ENCODE measurements at places on chromosomes 4 and X. TPM values are rescaled to one million over a fixed set of nuclear protein-coding genes. Genes with fewer than 3 reads are reported as not detected.
A peak's percentile ranks its signal among the peaks of the same experiment; 100 is the strongest.

TLR3 gene
- polyA plus RNA-seq: 0.66 TPM

DNA sequence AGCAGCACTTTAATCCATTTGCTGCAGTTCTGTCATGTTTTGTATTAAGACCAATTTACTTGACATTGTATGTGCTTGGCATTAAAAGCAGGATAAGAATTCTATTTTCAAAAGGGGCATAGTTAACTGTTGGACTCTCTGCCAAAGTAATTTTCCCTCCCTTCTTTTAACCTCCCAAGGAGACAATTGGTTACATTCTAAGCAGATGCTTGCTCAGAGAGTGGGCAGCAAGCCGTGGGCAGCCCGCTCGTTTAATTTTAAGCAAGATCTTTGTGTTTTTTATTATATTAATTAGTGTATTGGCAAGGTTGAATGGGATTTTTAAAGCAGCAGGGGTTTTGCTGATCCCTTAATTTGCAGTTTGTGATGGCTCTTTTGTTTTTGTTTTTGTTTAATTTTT lies 37.1 kb upstream of the KLHL8 start:
- DNase-seq: no peak

GRCh38 chr4:55358668-55359067 lies 12.6 kb downstream of the SRD5A3 start:
- no peak for DNase-seq

DNA sequence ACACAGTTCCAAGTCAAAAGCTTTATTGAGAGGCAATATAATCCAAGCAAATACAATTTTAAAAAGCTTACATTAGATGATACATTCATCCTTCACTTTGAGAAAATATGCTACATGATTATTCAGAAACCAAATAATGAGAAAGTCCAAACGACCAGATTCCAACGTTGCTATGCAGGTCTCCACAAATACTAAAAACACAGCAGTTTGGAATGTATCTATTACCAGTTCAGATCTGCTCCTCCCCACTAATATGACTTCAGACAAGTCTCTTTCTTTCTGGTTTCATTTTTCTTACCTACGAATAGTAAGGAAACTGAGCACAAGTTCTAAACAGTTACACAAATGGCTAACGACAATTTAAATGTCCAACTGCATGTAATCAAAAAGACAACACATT lies 9.5 kb downstream of the NAF1 start:
- no peak for DNase-seq

PLK4 gene
- polyA plus RNA-seq: 0.43 TPM

MORC4 gene
- 3.5 TPM for polyA plus RNA-seq

DNA sequence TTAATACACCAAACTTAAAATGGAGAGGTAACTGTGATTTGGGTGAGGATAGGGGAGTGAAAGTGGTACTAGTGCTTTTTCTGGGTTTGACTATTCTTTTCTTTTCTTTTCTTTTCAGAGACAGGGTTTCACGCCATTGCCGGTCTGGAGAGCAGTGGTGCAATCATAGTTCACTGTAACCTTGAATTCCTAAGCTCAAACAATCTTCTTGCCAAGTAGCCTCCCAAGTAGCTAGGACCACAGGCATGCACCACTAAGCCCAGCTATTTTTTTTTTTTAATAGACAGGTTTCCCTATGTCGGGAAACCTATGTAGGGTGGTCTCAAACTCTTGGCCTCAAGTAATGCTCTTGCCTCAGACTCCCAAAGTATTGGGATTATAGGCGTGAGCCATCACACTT lies 3.0 kb upstream of the ARMCX4 start:
- DNase-seq: no peak

DNA sequence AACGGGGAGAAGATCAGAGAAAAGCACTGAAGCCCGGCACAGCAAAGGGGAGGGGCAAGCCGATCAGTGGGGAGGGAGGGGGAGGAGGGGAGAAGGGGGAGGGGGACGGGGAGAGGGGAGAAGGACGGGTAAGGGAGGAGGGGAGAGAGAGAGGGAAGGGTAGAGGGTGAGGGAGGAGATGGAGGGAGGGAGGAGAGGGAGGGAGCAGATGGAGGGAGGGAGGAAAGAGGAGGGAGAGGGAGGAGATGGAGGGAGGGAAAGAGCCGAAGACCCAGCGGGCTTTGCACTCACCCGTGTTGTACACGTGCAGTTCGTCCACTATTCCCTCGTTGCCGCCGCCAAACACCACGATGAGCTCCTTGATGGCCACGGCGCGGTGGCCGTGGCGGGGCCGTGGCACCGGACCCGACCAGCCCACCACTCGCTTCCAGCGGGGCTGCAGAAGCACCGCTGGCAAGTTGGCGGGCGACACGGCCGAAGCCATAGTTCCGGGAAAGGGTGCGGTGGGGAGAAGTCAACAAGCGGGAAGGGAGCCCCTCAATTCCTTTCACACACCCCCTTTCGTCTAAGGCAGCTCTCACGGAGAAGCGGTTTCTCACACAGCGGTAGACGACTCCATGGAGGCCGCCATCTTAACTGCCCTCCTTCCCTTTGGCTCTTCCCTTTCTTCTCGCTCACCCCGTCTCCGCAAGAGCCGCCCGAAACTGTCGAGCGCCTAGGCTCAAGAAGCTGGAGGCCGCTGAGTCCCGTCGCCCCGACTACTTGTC lies 1.1 kb downstream of the HCFC1 start:
- DNase-seq: no peak

DNA sequence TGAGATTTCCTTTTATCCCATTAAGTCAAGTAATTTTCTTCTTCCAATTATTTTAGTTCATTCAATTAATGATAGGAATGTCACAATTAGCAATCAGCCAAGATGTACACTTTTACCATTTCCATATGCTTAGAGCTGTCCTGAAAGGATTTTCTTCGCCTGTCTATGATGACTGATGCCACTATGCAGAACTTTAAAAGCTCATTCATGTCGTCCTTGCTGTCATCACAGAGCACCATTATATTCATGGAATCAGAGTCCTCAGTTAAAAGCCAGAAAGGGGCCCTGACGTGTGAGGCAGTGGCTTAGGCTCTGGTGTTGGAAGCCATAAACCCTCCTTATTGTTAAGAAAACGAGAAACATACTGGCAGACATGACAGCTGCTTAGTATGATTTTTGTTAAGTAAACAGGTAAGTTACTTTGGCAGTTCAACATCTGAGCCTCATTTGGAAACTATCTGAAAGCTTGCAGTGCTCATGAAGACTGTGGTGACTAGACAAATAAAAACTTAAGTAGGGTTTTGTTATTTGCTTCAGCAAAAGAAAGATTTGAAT lies 73.1 kb downstream of the HHIP start:
- no peak for DNase-seq

GRCh38 chr4:185508181-185508580 lies 27.1 kb downstream of the PDLIM3 start:
- DNase-seq: no peak

GRCh38 chr4:103067841-103068547 lies 8.6 kb downstream of the SLC9B2 start:
- no peak for DNase-seq

XAGE3 gene
- polyA plus RNA-seq: not detected

USP9X gene
- 9.0 TPM for polyA plus RNA-seq

CTAG2 gene
- not detected for polyA plus RNA-seq

GRCh38 chr4:5043579-5043978 lies 7.7 kb upstream of the STK32B start:
- no peak for DNase-seq

DNA sequence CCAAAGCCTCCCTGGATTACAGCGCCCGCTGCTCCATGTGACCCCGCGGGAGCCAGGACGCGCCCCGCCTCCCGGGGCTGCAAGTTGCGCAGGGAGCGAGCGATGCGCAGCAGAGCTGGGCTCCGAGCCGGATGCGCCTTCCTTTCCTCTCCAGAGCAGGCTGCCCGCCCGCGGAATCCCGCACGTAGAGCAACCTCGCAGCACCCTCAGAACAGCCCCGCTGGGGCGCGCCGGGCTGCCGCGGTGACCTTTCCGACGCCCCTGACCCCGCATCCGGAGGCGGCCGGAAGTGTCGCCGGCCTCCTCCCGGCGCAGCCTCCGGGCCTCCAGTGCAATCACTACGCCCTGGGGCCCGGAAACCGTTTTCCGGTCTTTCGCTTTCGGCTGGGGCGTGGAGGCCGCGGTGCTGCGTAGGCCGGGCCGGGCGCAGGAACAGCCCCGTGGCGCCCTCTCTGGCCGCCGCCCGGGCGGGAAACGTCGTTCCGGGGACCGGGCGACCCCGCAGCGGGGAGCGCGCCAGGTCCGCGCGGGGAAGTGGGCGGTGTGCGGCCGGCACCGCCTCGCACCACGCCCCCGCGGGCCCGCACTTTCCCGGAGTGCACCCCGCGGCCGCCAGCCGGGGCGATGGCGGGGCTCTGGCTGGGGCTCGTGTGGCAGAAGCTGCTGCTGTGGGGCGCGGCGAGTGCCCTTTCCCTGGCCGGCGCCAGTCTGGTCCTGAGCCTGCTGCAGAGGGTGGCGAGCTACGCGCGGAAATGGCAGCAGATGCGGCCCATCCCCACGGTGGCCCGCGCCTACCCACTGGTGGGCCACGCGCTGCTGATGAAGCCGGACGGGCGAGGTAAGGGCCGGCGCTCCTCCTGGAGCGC lies at the start of gene CYP4V2:
Gene CYP4V2 (plus strand): TSS at position 368 of the 866 bp plus-strand sequence. CDS start 257 bp downstream, at position 625.
- DNase-seq: peak; percentile 84

DNA sequence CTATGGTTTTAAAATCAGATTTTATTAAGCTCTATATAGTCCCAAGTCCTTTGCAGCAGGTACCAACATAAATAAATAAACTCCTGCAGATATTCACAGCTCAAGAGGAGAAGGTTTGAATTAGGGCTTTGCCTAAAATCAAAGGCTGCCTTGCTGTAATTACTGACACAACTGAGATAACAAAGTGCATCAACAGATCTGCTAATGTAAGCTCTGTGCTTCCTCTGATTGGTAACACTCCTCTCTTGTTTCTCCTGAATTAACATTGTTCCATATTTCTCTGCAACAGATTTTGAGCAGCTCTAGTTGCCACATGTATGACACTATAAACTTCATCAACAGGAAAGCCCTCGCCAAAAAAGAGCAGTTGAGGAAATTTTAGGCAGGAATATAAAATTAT lies 193.6 kb downstream of the SLC39A8 start:
- DNase-seq: no peak

MAGIX gene
- 5.4 TPM for polyA plus RNA-seq

GRCh38 chr4:169009286-169010124 lies 550 bp downstream of the CBR4 start:
- peak; percentile 69 for DNase-seq

NALF2 gene
- polyA plus RNA-seq: 0.39 TPM

CT83 gene
- not detected for polyA plus RNA-seq

DNA sequence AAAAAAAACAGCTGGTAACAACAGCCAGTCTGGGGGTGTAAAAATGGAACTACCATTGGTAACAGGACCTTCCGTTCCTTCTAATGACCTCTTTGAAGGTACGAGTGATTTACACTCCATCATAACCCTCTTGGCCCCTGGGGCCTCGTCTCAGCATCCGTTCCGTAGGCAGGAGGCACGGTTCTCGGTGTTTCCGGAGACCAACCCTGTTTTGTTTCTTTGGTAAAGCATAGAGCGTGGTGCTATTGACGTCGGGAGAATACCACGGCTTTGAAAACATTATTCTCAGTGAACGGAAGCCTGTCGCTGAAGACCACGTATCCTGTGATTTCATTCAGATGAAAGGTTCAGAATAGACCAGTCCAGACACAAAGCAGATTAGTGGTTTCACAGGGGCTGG lies 198.9 kb downstream of the ASMT start:
- DNase-seq: no peak

CDKL2 gene
- polyA plus RNA-seq: not detected

- no peak for DNase-seq
Observed at GRCh38 chr4:39922399-39922798, 55.3 kb downstream of the PDS5A start.

GRCh38 chr4:68272860-68273259 lies 27.4 kb upstream of the TMPRSS11B start:
- no peak for DNase-seq

DNA sequence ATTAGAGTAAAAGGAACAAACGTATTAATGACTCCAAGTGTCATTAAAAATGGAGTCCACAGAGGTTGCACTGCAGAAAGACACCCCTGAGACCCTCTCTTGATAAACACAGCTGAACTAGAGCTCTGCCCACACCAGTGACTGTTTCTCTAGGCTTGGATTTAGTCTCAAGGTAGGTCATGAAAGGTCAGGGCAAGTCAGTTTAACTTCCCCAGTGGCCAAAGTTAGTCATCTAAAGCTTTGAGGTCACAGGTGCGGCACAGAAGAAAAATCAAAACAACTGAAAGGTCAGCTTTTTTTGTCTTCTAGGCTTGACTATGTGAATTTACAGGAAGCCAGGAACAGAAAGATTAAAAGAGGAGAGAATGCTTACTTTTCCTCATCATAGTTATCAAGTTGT lies 749.6 kb downstream of the RAB28 start:
- no peak for DNase-seq

DNA sequence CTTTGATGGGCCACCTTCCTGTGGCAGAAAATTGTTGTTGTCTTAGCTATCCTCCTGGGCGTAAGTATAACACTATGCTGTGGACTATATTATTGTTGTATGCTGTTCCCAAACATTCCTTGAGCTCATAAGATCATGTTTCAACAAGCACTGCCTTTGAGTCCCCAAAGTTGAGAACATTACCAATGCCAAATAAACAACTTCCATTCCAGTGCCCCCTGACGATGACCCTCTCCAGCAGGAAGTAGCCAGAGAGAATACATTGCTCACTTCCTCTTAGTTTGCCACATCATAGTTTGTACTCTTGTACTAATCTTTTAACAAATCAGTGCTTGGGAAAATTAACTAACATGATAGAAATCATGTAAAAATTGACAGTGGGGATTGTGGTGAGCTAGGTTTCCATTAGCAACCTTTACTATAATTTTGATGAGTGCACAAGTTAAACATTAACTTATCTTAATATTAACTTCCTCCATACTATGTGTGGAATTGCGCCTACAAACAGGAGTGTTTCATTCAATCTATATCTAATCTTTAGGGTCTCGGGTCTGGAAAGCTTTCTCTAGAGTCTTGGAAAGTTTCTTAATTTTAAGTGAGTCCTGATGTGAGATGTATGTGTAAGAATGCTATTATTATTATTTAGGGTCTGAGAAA lies 20.3 kb upstream of the DHX15 start:
- no peak for DNase-seq

GRCh38 chr4:140135529-140136088 lies 18.4 kb downstream of the MAML3 start:
- DNase-seq: peak; percentile 29

GRCh38 chrX:33128048-33128805 lies 83.1 kb downstream of the DMD start:
- no peak for DNase-seq

DNA sequence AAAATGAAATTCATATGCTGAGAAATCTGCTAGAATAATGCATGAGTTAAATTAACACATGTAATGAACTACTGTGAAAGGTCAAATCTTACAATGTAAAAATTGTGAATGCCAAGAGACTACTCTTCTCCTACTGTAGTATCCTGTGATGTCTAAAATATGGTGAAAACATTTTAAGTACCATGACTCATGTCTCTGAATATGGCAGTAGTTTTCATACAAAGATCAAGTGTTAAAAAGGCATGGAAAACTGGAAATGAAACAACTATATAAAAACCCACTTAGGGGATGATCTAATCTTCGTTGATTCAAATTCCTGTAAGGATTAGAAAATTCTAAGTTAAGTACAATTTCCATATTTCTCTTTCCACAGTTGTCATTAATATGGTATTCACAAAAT lies 221.3 kb downstream of the PPP3CA start:
- DNase-seq: no peak

GRCh38 chr4:116400480-116400879 lies 684.9 kb downstream of the TRAM1L1 start:
- DNase-seq: no peak

Data from heart right ventricle (tissue), 16 donors.